Hepatic stellate cell (primary cell): ENCODE measurements at places on chromosomes 4 and X.

DNA sequence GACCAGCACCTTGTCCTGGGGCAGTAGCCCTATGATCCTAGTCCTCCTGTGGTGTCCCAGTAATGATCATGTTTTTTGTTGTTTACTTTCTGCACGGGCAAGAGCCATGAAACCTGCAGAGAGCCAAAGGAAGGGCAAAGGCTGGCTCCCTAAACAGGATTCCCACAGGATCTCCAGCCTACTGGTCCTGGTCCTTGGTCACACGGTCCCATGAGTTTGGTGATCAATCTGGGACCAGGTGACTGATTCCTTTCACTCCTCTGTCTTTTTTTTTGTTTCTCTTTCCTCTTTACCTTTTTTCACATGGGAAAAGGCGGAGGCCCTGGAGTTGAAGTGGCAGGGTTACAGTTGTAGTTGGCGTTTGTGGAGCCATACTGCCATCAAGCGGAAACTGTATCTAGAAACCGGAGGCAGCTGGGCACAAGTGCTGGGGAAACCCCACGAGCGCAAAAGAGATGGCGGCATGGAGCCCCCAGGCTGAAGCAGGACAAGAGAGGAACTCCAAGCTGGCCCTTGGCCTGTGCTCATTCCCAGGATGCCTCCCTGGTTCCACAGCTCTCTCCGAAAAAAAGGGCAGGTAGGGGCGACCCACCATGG is 34.6 kb downstream of the NBDY start:
- DNase-seq: peak; percentile 53

- DNase-seq: no peak
Measured at GRCh38 chr4:104967034-104967401, 179.7 kb upstream of the TET2 start.

DNA sequence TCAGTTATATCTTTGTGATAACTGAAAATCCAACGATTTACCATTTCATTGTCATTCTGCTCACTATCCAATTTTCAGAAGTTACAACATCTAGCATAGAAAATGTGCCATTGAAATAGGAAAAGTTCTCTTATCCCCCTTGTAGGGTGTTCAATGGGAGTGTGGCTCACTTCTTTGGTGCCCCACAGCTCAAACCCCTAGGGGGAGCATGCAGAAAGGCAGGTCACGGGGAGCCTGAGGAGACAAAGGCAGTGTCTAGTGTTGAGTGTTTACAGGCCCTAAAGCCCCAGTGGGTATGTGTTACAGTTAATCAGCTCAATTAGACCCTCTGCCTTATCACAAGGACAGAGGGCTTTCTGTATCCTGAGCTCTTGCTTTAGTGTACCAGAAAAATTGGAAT is 243.4 kb upstream of the GRID2 start:
- DNase-seq: no peak

GRCh38 chr4:123984886-123985285 is 588.3 kb downstream of the SPRY1 start:
- DNase-seq: no peak

- no peak for DNase-seq
Measured at GRCh38 chr4:151859641-151860040, 98.8 kb upstream of the GATB start.

GRCh38 chr4:132564920-132565319 is 584.2 kb upstream of the PCDH10 start:
- no peak for DNase-seq

DNA sequence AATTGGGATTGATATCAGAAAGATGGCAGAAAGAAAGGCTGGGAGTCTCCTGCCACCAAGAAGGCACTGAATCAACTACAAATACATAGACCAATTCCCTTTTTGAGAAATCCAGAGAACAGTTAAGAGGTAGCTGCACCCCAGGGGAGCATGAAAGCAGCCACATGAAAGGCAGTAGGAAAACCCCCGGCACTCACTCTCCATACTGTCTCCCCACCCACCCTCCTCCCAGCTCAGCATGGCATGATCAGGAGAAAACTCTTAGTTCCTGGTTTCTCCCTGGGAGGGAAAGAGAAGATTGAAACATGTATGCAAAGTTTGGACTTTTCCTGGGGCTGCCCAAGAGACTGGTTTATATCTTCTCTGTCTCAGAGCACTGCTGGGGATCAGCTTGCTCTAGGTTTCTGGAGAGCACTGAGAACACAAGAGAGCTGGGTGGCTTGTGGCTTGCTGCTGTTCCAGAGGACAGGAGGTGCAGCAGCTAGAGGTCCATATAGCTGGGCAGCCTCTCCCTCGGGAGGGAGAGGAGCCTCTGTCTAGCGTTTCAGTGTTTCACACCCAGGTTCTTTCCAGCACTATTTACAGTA is 305.7 kb downstream of the PDGFC start:
- no peak for DNase-seq

DNA sequence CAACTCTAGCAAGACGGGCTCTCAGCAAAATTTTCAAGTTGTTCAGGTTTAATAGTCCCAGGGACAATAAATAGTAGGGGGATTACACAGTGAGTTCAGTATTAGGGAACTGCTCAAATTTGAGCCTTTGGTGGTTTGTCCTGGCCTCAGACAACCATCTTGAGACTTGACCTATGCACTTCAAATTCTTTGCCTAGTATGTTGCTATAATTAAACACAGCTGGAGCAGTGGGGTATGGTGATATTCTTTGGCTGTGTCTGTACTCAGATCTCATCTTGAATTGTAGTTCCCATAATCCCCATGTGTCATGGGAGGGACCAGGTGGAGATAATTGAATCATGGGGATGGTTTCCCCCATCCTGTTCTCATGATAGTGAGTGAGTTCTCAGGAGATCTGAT is 43.3 kb upstream of the TEX13A start:
- DNase-seq: no peak

DNA sequence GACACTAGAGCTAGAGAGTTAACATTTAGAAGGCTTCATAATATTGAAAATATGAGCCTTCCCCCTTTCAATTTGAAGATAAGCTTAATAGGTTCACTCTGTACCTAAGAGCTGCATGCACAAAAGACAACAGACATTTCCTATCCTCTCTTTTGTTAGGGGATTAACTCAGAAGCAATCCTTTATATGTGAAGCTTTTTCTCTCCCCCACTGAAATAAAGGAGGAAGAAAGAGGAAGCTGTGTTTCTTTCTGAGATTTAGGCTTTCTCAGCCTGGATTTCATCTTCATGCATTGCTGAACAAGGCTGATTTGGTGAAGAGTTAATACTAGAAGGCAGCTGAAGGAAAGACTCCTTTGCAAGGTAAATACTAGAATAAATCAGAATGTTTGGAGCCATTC is 21.0 kb upstream of the CABS1 start:
- DNase-seq: no peak

DNA sequence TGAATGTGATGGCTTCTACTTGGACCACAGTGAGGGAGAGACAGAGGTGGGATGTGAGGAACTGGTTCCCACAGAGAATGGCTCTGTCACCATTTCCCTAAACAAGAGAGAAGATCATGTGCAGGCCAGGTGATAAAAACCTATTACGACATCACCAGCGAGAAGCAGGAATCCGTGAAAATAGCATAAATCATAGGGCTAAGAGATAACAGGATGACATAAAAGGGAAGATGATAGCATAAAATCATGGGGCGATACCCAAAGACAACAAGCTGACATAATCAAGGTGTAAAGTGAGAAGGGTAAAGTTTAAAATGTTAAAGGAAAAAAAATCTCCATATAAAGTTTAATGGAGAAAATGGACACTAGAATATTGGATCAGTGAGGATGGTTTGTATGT is 205.5 kb upstream of the SLIT2 start:
- no peak for DNase-seq

GRCh38 chrX:41827886-41828285 is 95.5 kb downstream of the CASK start:
- peak; percentile 6 for DNase-seq

DNA sequence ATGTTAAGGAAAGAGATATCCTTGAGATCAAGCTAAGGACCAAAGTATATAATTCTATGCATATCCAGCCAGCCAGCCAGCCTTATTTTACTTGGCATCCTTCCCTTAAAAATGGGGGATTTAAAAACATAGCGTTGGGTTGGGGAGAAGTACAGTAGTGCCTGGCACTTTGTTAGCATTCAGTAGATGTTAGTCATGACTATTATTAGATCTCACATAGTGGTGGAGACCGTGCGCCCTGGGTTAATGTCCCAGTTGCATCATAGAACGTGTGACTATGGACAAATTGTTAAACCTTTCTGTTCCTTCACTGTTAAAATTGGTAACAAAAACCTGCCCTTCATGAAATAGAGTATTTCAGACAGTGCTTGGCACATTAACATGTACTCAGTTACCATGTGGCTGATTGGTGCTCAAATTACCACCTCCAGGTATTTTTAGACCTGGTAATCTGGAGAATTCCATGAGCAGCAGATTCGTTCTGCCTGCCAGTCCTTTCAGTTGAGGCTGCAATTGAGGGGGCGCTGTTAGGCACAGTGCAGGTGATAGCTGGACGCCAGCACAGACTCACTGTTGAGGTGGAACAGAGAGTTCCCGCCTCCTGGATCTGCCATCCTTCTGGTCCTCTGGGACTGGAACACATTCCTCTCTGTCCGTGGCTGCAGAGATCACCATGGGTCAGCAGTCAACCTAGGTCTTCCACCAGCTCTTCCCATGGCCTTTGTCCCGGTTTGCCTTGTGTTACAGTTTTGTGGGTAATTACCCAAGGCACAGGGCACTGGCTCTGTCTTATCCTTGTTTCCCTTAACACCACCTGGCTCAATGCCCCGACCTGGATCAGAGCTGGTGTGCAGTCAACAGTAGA is 31.7 kb downstream of the RBBP7 start:
- peak; percentile 71 for DNase-seq

GRCh38 chrX:16603822-16604221 is 46.1 kb upstream of the S100G start:
- DNase-seq: no peak

GRCh38 chr4:113302051-113302450 is 252.6 kb downstream of the ANK2 start:
- DNase-seq: no peak

DNA sequence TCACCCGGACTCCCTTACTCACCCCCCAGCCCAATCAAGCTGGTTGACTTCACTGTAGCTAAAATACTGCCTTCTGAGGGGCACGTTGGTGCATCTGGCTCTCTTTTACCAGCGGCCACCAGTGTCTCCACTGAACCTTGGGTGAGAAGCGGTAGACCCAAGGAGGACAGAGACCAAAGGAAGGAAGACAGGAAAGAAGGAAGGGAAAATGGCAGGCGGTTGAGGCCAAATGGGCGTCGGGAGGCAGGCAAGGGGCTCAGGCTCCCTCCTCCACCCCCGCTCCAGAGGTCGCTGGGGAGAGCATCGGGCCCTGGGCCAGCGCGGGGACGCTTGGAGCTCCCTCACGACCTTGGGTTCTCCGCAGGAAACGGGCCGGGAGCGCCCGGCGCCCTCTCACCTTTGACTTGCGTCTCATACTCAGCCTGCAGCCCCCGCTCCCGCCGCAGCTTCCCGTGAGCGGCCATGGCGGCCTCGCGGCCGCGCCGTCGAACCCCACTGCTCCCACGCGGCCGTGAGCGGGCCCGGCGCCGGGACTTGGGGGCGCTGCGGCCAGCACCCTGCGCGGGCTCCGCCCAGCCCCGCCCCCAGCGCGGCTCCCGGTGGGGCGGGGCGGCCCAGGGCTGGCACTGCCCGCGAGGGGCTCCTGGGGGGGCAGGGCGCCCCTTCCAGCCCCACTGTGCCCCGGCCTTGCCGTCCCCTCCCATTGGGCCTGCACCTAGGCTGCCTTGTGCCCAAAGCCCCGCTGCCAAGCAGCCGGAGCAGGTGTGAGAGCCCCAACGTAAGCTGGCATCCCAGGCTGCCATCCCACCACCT is at the start of gene ARHGAP4:
Gene ARHGAP4, minus strand, starts transcription at position 526 of the 813 bp plus-strand sequence. Its CDS starts 62 bp downstream, at position 464.
- DNase-seq: no peak

- peak; percentile 7 for DNase-seq
Measured at GRCh38 chrX:37825215-37825842, 22.0 kb downstream of the DYNLT3 start.

GRCh38 chr4:185238750-185239149 is 29.4 kb downstream of the SNX25 start:
- no peak for DNase-seq

DNA sequence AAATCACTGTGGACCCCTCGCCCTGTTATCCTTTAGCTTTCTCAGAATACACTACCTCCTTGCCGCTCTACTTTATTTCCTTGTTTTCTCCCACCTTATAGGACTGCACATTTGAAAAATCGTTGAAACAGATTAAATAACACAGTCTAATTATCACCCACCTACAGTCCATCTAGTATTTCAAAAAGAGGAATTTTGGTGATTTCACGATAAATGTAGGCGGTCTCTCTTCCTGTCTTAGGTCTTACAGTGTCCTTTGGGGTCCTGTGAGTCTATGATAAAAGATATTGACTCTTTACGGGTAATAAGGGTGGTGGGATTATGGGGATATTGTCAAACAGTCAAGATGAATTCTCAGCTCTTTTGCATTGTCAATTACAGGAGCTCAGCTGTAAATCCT is 2.4 kb upstream of the TBL1X start:
- DNase-seq: no peak

GRCh38 chr4:61996943-61997342 is 796.8 kb downstream of the ADGRL3 start:
- DNase-seq: no peak

DNA sequence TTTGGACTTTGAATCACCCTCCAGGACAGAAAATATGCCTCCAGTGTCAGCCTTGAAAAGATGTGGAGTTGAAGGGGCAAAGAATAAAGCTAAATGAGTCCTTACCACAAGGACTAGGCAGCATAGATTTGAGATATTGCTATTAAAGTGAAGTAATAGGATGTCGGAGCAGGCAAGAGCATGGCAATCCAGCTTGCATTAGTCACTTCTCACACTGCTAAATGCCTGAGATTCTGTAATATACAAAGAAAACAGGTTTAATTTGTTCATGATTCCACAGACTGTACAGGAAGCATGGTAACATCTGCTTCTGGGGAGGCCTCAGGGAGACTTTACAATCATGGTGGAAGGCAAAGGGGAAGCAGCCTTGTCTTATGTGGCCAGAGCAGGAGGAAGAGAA is 109.8 kb upstream of the PCDH7 start:
- no peak for DNase-seq

DNA sequence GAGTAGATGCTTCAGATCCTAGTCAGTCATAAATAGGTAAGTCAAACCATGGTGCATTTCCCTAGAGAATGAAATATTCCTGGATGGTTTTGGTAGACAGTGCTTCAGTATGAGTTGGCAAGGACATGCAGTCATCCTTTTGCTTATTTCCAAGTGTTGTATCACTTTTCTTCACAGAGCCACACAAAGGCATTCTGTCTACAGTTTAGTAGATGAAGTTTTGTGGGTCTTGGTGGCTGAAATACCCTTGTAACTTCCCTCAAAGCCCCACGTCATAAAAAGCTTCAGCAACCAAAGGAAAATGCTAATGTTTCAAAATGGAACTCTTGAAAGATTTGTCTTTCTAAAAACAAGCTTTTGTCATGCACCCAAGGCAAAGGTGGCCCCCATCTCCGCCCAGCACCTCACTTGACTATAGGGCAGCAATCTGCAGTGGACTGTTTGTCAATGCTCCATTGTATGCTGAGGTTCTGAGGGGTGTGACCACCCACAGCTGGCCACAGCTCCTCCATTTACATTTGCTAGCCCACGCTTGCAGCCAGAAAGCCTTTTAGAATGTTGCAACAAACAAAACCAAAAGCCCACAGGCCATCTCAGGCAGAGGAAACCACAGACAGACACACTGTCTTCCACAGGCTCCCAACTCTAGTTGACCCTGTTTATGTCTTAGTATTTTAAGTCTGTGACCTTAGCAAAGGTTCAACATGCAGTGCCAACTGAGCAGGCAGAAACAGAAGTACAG is 87.1 kb upstream of the FAM9C start:
- DNase-seq: no peak

- peak; percentile 17 for DNase-seq
Measured at GRCh38 chr4:107094332-107094731, 58.2 kb upstream of the DKK2 start.

- DNase-seq: no peak
Measured at GRCh38 chr4:93373893-93374860, 454.4 kb upstream of the ATOH1 start.
